ENCODE measurements at places on chromosomes 13 and 19. TPM values are rescaled to one million over a fixed set of nuclear protein-coding genes. Genes with fewer than 3 reads are reported as not detected.

Gene ZNF565
- 5.4 TPM for total RNA-seq

Gene C19orf67
- total RNA-seq, result not detected

Gene TRAPPC5
- 56.1 TPM for total RNA-seq

Gene HNRNPA1L2
- total RNA-seq, result 2.7 TPM

Gene WDR87
- not detected for total RNA-seq

Gene KASH5
- not detected for total RNA-seq

Gene CCDC194
- total RNA-seq, result not detected

Gene PRRG2
- 0.23 TPM for total RNA-seq

Gene CEP89
- 14.6 TPM for total RNA-seq

Gene PPFIA3
- total RNA-seq, result 8.0 TPM
